ENCODE measurements at places on chromosomes 3 and 15.

DNA sequence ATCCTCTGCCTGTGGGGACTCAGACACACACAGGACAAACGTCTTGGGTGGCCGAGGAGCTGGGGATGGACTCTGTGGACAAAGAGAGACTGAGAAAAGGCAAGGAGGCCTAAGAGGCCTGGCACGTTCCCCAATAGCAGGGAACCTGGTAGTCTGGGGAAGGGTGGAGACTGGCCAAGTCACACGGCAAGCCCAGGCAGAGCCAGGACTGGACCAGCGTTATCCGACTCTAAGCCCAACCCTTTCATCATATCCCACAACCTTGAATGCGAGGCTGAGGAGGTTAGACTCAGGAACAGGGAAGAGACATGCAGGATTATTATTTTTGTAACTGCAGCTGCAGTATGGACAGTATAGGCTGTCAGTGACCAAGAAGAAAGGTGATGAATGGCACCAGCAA, 53.4 kb downstream of the SLC6A11 start:
- DNase-seq = no peak

DNA sequence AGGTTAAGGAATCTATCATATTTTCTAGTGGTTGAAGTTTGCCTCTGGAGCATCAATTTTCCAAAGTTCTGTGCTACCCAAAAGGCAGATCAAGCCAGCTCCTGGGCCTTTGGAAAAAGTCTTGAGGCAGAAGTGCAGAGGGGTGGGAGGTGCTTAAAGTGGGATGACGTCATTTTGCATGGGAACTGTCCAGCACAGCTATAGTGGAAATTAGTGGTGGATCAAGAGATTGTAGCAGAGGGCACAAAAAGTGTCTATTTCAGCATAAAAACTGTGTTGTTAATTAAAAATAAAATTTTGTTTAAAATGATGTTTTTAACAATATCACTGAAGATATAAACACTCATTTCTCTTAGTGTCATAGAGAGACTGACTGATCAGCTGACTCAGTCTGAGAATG, 221.9 kb downstream of the LRRN1 start:
- DNase-seq = no peak

DNA sequence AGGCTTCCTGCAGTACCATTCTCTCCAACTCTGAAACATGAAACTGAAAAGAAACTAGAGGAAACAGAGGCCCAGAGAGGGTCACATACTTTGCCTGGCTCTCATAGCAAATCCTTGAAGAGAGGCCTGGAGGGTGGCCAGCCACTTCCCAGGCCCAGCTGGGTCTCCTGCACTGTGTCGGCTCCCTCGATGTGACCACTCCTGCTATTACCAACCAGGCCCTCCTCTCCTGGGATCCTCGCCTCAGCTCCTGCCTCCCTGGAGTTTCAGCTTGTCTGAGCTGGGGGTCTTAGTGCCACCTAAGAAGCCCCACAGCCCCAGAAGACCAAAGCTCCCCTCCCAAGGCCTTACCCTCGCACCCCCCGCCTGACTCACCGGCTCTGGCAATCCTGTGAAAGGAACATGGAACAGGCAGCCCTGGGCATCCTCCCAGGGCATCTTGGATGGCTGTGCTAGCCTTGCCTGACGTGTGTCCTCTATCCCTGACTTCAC, 4.6 kb downstream of the LOXL1 start:
- DNase-seq = no peak

- DNase-seq = no peak
These were observed 48.1 kb upstream of the CDV3 start for GRCh38 chr3:133525435-133525834.

- DNase-seq = no peak
These were observed 54.6 kb downstream of the GMNC start for GRCh38 chr3:190807719-190808375.

GRCh38 chr15:66224946-66225345, 28.6 kb downstream of the MEGF11 start:
- no peak for DNase-seq

DNA sequence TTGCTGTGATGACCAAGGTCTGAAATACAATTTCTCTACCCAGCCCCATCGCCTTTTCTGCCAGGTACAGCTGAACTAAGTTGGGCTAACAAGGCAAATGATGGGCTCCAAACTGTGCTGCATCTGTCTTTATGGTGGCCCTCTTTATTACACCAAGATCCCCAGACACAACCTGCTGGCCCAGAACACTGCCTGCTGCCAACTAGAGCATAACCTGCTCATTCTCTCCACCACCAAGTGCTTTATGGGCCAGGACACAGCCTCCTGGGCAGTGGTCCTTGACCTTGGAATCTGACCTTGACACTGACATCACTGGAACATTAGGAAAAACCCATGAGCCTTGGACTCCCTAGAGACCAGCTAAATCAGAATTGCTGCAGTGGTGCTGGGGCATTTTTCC, 3.3 kb downstream of the LINS1 start:
- no peak for DNase-seq

DNA sequence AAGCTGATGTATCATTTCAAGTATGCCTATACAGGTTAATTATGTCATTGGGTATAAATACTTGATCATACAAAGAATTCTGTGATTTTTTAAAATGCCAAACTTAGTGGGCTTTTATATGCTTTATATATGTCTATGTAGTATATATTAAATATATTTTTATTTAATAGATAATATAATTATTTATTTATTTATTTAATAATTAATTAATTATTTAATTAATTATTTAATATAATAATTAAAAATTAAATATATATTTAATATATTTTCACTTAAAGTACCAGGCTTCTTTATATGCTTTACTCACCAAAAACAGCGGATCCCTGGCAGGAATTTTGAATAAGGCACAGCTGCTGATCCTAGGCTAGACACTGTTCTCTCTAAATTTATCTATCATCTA, 687.0 kb downstream of the VGLL3 start:
- no peak for DNase-seq

- peak; percentile 42 for DNase-seq
These were observed at the start of gene ERC2 for GRCh38 chr3:56468184-56469106. Gene ERC2, minus strand, starts transcription at chr3:56468467.

DNA sequence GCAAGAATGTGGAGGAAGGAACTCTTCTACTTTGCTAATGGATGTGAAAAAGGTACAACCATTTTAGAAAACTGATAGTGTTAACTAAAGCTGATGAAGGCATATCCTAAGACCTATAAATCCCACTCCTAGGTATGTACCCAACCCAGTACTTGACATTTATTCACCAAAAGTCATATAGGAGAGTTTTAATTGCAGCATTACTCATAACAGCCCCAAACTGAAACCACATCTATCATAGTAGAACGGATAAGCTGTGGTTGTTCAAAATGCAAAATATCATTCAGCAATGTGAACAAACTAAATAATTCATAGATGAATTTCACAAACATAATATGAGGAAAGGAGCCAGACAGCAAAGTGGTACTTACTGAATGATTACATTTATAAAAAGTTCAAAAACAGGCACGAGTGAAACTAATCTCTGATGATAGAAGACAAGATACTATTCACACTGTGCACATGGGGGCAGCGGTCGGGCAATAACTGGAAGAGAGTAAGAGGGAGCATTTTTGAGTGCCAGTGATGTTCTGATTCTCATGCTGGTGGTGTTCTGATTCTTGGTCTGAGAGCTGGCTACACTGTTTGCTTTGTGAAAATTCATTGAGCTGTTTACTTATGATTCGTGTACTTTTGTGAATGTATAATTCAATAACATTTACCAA, 34.3 kb downstream of the GOLIM4 start:
- peak; percentile 30 for DNase-seq

- DNase-seq = no peak
These were observed 26.1 kb upstream of the CCDC174 start for GRCh38 chr3:14625443-14625842.

GRCh38 chr15:28110481-28110881, 11.4 kb upstream of the OCA2 start:
- DNase-seq = no peak

DNA sequence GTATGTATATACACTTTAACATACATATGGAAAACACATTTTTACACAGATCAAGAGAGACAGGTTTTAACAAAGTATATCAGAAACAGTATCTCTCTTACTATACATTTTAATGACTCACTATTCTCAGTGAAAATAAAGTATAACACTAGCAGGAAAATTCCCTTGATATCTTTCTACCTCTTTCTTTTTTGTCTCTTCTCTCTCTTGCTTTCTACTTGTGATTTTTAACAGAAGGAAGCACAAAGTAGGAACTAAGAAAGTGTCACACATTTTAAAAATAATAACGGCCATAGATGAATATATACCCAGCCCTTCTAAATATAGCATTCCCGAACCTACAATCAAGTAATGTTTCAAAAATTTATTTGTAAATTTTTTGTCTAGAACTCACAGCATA, 4.8 kb downstream of the DENND4A start:
- no peak for DNase-seq

GRCh38 chr3:3184876-3185275, 5.4 kb upstream of the CRBN start:
- DNase-seq = no peak

DNA sequence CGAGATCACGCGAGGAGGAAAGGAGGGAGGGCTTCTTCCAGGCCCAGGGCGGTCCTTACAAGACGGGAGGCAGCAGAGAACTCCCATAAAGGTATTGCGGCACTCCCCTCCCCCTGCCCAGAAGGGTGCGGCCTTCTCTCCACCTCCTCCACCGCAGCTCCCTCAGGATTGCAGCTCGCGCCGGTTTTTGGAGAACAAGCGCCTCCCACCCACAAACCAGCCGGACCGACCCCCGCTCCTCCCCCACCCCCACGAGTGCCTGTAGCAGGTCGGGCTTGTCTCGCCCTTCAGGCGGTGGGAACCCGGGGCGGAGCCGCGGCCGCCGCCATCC, 1.1 kb upstream of the SETD5 start:
- DNase-seq = peak; percentile 98

DNA sequence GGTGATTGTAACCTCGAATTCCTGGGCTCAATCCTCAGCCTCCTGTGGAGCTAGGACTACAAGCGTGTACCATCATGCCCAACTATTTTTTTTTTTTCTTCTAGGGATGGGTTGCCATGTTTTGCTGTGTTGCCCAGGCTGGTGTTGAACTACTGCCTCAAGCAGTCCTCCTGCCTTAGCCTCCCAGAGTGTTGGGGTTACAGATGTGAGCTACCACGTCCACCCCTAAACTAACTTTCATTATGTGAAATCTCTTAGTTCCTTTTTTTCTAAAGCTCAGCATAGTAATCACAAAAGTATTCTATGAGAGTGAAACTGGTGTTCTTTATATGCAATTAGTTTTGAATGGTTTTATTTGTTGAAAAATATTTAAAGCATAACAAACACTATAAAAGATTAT, 92.1 kb downstream of the XRN1 start:
- DNase-seq = no peak

DNA sequence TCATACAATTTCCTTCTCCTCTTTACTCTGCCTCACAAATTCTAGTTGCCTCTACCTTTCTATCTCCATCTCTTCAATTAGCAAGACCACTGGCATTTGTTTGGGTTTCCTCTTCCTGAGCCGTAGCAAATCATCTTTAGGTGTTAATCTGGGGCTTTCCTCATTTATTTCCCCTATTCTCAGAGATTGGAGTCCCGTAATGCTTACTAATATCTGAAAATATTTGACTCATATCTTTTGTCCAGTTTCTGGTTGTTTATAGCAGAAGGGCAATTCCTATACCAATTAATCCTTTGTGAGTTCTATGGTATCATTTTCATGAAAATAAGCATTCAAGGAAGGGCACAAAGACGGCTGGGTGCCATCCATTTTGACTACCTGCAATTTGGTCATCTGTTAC, 103.7 kb downstream of the NR2E3 start:
- no peak for DNase-seq

- peak; percentile 44 for DNase-seq
These were observed 162.4 kb upstream of the CGNL1 start for GRCh38 chr15:57213862-57214261.

GRCh38 chr15:80449825-80450224, 45.6 kb downstream of the ARNT2 start:
- no peak for DNase-seq

GRCh38 chr3:179715582-179715981, 62.7 kb downstream of the USP13 start:
- DNase-seq = no peak

- peak; percentile 72 for DNase-seq
These were observed 6.3 kb upstream of the ANPEP start for GRCh38 chr15:89820666-89821611.

- DNase-seq = no peak
These were observed 50.9 kb downstream of the C3orf20 start for GRCh38 chr3:14725564-14726440.

Data from A172 (cell line).